Keratinocyte (primary cell): ENCODE measurements at places on chromosomes 6 and 20.

DNA sequence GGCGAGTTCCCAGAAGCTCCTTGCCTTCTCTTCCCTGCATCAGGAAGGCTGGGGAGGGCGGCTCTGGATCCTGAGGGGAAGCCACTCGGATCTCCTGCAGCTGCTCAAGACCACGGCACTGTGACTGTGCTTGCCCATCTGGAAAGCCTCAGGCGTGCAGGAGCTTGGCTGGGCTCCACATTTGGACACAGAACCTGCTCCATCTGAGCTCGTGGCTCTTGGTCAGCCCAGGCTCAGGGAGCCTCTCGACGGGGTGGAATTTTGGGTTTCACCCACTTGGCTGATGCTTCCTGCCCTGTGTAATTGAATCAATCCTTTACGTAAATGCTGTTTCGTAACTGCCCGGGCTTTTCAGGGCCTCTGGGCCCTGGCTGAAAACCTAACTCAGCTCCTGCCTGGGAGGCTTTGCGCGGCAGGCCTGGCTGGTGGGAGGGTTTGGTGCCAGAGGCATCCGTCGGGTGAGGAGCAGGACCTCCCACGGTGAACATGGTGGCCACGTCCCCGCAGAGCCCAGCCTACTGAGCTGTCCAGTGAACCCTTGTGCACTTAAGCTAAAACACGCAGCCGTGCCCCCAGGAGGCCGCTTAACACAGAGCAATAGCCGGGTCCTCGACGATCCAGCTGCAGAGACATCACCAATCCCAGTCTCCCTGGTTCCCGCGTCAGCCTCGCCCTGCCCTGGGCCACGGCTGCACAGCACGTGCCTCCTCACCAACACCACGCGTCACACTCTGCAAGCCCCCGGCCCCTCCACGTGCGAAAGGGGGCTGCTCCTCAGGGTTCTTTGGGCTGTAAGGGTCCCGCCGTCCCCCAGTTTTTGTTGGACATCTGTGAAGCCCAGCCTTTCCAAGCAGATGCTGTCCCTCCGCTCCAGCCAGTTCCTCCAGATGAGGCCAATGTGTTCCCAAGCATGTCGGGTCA lies 241.0 kb downstream of the DLL1 start:
- no peak overlapping the region for H3K27ac ChIP-seq
- no peaks in the 10 kb centered on the region for H3K36me3 ChIP-seq
- H3K27me3 ChIP-seq, result peaks cover 3% of the 10 kb centered on the region
- no peaks in the 10 kb centered on the region for H3K4me1 ChIP-seq
- no peak for DNase-seq

GRCh38 chr20:11178946-11179654 lies 505.3 kb upstream of the JAG1 start:
- peaks cover 3% of the 10 kb centered on the region for H3K36me3 ChIP-seq
- H3K27me3 ChIP-seq, result no peaks in the 10 kb centered on the region
- H3K27ac ChIP-seq, result peak overlapping the region; percentile 75
- no peak overlapping the region for H3K4me3 ChIP-seq

- H3K27ac ChIP-seq, result no peak overlapping the region
- no peak overlapping the region for H3K4me3 ChIP-seq
- no peaks in the 10 kb centered on the region for H3K4me1 ChIP-seq
- H3K36me3 ChIP-seq, result peaks cover 32% of the 10 kb centered on the region
- DNase-seq, result no peak
Observed at GRCh38 chr20:44196271-44196670, 9.3 kb upstream of the JPH2 start.

DNA sequence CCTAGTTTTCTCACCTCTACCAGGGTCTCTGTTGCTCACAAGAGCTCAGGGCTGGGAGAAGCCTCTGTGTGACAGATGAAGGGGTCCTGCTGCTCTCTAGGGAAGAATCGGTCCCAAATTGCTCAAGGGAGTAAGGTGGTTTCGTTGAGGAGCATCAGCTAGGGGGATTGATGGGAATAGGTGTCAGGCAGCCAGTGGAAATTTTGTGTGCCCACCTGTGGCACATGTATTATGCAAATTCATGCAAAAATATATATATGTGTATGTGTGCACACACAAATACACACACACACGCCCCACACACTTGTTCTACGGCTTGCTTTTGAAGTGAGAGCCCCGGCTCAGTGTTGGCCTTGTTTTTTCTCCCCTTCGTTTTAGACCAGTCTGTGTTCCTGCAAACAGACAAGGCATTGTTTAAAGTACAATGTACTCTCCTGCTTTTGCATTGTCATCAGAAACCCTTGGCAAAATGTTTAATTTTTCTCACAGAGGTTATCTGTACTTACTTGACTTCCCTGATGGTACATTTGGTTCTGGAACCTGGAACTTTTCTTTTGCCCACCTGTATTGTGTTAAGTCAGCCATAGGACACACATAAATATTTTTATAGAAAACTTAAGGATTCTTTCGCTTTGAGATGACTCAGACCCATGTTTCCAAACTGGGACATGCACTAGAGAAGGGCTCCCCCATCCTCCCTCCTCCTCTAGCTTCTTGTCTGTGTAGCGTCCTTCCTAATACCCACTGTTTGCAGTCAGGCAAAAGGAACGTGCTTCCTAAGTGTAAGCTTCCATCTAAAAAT lies 26.7 kb downstream of the FOXO3 start:
- H3K36me3 ChIP-seq, result peaks cover 3% of the 10 kb centered on the region
- no peaks in the 10 kb centered on the region for H3K27me3 ChIP-seq
- H3K4me1 ChIP-seq, result peaks cover 61% of the 10 kb centered on the region
- H3K27ac ChIP-seq, result peak overlapping the region; percentile 82
- H3K4me3 ChIP-seq, result no peak overlapping the region

DNA sequence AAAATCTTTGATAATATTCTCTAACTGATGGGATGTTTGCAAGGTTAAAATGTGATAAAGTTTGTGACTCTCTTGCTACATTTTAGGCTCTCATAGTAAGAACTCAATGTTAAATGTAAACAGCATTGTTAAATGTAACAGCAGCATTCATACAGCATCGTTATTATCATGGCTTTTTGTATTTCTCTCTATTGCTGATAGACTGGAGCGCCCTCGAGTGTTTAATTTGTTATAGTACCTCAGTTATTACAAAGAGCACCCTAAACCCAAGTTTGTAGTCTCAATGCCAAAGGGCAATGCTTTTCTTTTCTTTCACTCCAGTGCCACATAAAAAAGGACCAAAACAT lies 14.9 kb upstream of the TTPAL start:
- peaks cover 4% of the 10 kb centered on the region for H3K4me1 ChIP-seq
- no peak for DNase-seq
- no peak overlapping the region for H3K27ac ChIP-seq

GRCh38 chr20:38514947-38515346 lies 42.3 kb downstream of the RALGAPB start:
- H3K36me3 ChIP-seq, result peaks cover 10% of the 10 kb centered on the region
- H3K27ac ChIP-seq, result no peak overlapping the region
- peaks cover 7% of the 10 kb centered on the region for H3K4me1 ChIP-seq
- H3K4me3 ChIP-seq, result no peak overlapping the region

DNA sequence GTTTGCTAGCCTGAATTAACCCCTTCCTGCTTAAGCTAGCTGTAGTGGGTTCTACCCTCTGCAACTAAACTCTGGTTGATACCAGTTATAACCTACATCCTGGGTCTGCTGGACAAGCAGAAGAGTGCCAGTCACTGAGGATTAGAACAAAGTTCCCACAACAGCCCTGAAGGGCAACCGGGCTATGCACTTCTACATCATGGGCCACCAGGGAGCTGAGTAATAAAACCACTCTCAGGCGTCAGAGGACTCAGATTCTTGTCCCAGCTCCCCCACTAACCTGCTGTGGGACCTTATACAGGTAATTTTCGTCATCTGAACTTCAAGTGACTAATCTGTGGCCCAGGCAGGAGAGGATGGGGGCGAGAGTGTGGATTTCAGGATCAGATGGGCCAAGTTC lies 56.8 kb downstream of the EYA2 start:
- no peak for DNase-seq
- no peaks in the 10 kb centered on the region for H3K36me3 ChIP-seq
- peaks cover 3% of the 10 kb centered on the region for H3K27me3 ChIP-seq
- H3K4me1 ChIP-seq, result no peaks in the 10 kb centered on the region

GRCh38 chr20:30286157-30286556 lies 971.3 kb upstream of the DEFB115 start:
- no peaks in the 10 kb centered on the region for H3K4me1 ChIP-seq
- no peaks in the 10 kb centered on the region for H3K36me3 ChIP-seq
- H3K4me3 ChIP-seq, result no peak overlapping the region
- DNase-seq, result no peak

DNA sequence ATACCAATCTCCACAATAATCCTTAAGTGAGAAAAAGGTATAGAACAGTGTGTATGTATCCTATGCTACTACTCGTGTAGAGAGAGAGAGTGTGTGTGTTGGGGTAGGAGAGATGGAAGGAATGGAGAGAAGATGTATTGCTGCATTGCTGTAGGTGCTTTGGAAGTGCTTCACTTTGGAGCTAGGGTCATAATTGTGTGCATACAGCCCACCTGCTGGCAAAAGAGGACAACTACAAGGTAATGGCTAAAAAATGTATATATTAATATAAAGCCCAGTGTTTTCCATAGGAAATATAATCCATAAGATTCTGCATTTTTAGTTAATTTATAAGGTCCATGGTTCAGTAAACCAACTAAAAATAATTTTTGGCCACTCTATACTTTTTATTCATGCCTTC lies 36.1 kb downstream of the SERAC1 start:
- H3K4me1 ChIP-seq, result no peaks in the 10 kb centered on the region
- no peaks in the 10 kb centered on the region for H3K27me3 ChIP-seq
- H3K27ac ChIP-seq, result no peak overlapping the region
- DNase-seq, result no peak

- no peak overlapping the region for H3K27ac ChIP-seq
- DNase-seq, result no peak
- H3K4me3 ChIP-seq, result no peak overlapping the region
- no peaks in the 10 kb centered on the region for H3K4me1 ChIP-seq
- H3K27me3 ChIP-seq, result no peaks in the 10 kb centered on the region
Observed at GRCh38 chr6:107275330-107275865, 160.1 kb upstream of the BEND3 start.

DNA sequence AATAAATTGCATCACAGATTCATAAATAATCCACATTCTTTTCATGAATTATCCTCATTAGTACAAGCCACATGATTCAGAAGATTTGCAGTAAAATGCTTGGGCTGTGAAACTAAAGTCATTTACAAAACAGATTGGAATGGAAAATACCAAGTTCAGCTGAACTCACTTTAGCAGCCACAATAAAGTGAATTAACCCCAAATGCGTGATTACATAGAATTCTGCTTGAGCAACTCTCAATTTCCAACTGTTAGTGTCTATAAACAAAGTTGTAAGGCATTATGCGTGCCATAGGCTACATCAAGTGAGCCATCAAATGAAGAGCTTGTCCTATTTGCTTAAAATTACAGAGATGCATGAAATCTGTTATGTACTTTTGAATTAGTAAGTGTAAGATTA lies 60.4 kb upstream of the GFRAL start:
- no peak overlapping the region for H3K27ac ChIP-seq
- DNase-seq, result no peak
- no peak overlapping the region for H3K4me3 ChIP-seq
- H3K36me3 ChIP-seq, result no peaks in the 10 kb centered on the region
- no peaks in the 10 kb centered on the region for H3K27me3 ChIP-seq
- H3K4me1 ChIP-seq, result no peaks in the 10 kb centered on the region

- H3K36me3 ChIP-seq, result no peaks in the 10 kb centered on the region
- DNase-seq, result no peak
- peaks cover 8% of the 10 kb centered on the region for H3K27me3 ChIP-seq
- no peak overlapping the region for H3K4me3 ChIP-seq
- H3K27ac ChIP-seq, result no peak overlapping the region
- no peaks in the 10 kb centered on the region for H3K4me1 ChIP-seq
Observed at GRCh38 chr20:38325905-38326304, 20.4 kb upstream of the LBP start.

GRCh38 chr6:27241443-27241842 lies 6.1 kb upstream of the PRSS16 start:
- H3K4me3 ChIP-seq, result no peak overlapping the region
- no peaks in the 10 kb centered on the region for H3K36me3 ChIP-seq
- no peaks in the 10 kb centered on the region for H3K27me3 ChIP-seq

DNA sequence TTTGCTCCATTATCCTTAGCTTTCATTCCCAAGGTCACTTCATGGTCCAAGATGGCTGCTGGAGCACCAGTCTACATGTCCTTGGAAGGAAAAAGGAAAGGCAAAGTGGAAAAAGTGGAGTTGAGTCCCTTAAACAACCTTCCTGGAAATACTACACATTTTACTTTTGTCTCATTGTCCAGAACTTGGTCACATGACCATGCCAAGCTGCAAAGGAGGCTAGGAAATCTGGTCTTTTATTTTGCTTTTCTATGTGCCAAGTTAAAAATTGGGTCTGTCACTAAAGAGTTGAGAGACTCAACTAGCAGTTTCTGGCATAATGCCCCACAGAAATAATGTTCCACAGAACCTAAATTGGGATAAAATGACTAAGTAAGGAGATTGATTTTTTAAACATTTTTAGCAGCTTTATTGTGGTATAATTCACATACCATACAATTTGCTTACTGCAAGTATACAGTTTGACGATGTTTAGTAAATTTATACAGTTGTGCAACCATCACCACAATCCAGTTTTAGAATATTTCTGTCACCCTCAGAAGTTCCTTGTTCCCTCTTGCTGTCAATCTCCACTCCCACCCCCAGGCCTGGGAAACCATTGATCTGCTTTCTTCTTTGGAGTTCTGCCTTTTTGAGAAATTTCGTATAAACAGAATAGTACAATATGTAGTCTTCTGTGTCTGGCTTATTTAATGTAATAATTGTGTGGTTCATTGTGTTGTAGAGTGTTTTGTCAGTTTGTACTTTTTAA lies 5.6 kb upstream of the CHD6 start:
- H3K27me3 ChIP-seq, result no peaks in the 10 kb centered on the region
- H3K4me3 ChIP-seq, result no peak overlapping the region
- no peak for DNase-seq
- H3K4me1 ChIP-seq, result no peaks in the 10 kb centered on the region

GRCh38 chr6:2231438-2231837 lies 14.0 kb downstream of the GMDS start:
- peaks cover 8% of the 10 kb centered on the region for H3K4me1 ChIP-seq
- H3K36me3 ChIP-seq, result no peaks in the 10 kb centered on the region
- H3K27me3 ChIP-seq, result no peaks in the 10 kb centered on the region
- H3K4me3 ChIP-seq, result no peak overlapping the region
- DNase-seq, result no peak

- no peaks in the 10 kb centered on the region for H3K36me3 ChIP-seq
- H3K4me3 ChIP-seq, result no peak overlapping the region
- no peak overlapping the region for H3K27ac ChIP-seq
- peaks cover 10% of the 10 kb centered on the region for H3K4me1 ChIP-seq
Observed at GRCh38 chr20:62068997-62069396, 3.3 kb upstream of the TAF4 start.

DNA sequence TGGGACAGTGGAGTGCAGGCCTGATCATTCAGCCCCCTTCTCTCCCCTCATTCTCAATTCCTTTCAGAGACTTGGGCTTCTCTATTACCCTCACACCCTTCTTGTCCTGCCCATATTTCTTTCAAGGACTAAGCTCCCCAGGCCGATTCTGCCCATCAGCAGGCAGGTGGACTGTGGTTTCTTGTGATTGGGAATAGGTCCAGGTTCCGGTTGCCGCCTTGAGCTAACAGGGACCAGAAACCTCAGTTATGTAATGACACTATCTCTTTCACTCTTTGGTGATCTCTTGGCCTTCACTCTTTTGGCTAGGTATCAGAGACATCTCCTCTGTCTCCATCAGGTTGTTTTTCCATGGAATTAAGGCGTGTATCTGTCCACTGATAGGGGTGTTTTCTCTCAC lies 6.5 kb downstream of the MUCL3 start:
- no peak overlapping the region for H3K4me3 ChIP-seq
- no peak overlapping the region for H3K27ac ChIP-seq
- no peak for DNase-seq
